ENCODE measurements at places on chromosomes 4 and X. TPM values are rescaled to one million over a fixed set of nuclear protein-coding genes. Genes with fewer than 3 reads are reported as not detected.

The TXK gene
- 0.16 TPM for total RNA-seq

The CBR4 gene
- total RNA-seq: 3.7 TPM

The RBM46 gene
- total RNA-seq: not detected

The SPANXN3 gene
- not detected for total RNA-seq

The TRPC5OS gene
- total RNA-seq: not detected

The F11 gene
- total RNA-seq: not detected

The DMP1 gene
- total RNA-seq: not detected

The ZNF185 gene
- total RNA-seq: 7.1 TPM

The AFAP1 gene
- total RNA-seq: 18.5 TPM

The C4orf36 gene
- 1.6 TPM for total RNA-seq

The MAGEC3 gene
- total RNA-seq: not detected

The SLITRK4 gene
- total RNA-seq: not detected

The YTHDC1 gene
- total RNA-seq: 33.9 TPM

The TEC gene
- total RNA-seq: 1.9 TPM
